ENCODE measurements at places on chromosomes 3 and 15.
A peak's percentile ranks its signal among the peaks of the same experiment; 100 is the strongest.

DNA sequence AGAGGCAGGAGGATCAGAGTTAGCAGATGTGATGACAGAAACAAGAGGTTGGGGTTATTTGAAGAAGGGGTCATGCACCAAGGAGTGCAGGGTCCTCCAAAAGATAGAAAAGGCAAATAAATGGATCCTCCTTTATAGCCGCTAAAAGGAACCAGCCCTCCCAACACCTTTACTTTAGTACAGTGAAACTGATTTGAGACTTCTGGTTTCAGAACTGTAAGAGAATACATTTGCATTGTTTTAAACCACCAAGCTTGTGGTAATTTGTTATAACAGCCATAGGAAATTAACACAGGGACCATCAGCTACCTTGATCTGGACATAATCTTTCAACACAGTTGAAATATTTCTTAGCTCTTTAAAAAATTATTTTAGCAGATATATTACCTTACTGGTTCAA is 166.6 kb downstream of the TIGIT start:
- DNase-seq = no peak

DNA sequence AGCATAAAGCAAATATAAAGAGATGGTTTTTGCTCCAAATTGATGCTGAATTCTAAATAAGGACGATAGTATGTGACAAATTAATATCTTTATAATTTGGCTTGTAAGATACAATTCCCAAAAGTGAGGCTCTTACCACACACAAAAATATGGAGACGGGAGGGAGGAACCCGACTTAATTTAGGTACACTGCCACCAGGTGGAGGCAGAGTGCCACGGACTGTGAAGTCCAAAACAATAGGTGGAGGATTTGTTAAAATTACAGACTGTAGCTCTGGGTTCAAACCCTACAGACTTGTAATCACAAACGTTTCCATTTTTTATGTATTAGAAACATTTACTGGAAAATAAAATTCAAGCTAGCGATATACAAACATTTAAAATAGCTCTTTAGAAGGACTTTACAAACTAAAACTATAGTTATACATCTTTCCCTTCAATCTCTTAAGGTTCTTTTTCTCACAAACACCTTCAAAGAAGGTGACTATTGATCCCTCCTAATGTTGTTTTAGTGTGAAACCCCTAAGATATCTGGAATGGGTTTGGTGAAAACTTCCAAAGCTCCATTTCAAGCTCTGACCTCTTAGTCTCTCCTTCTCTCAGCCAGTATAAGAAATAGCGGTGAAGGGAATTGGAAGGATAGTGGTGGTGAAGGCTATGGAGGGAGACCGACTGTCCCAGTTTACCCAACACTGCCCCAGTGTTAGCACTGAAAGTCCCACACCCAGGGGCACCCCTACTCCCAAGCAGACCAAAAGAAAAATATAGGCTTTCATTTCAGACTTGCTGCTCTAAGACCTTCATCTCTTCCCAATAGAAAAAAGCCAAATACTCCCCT is 89.7 kb downstream of the AQP9 start:
- peak; percentile 64 for DNase-seq

DNA sequence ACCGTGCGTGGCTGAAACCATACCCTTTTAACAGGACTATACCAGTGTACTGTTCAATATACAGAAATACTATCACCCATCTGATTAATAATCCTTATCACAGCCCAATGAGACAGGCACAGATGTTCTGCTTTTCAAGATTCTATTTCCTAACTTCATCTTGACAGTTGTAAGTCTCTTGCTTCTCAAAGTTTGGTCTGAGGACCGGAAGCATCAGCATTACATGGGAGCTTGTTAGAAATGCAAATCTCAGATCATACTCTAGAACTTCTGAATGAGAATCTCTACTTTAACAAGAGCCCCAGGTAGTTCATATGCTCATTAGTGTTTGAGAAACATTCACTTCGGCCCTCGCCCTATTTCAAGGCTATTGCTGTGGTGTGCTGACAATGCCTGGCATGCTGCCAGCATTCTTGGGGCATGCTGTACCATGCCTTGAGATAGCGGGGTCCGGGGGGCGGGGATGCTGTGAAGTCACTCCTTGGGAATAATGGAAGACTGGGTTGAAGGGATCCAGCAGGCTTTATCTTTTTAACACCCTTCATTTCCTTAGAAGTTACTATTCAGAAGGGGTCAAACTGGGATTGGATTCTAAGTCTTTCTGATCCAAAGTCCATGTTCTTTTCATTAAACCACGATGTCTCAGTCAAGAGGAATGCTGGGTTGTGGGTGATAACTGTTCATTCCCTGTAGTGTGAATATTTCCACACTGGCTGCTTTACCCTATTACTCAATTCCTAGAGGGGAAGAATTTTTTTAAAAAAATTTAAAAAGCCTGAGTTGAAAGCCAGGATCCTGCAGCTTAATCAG is 194.7 kb downstream of the LPP start:
- peak; percentile 89 for DNase-seq

GRCh38 chr3:1962396-1963088 is 136.1 kb upstream of the CNTN4 start:
- no peak for DNase-seq

- DNase-seq = peak; percentile 50
These were observed 79.3 kb upstream of the ALDH1L1 start for GRCh38 chr3:126259411-126260391.

- DNase-seq = no peak
These were observed 2.3 kb downstream of the TJP1 start for GRCh38 chr15:29819979-29820378.

- peak; percentile 13 for DNase-seq
These were observed 42.2 kb downstream of the ZNF609 start for GRCh38 chr15:64502551-64502950.

- DNase-seq = no peak
These were observed 8.0 kb downstream of the KLHL25 start for GRCh38 chr15:85786781-85787114.

DNA sequence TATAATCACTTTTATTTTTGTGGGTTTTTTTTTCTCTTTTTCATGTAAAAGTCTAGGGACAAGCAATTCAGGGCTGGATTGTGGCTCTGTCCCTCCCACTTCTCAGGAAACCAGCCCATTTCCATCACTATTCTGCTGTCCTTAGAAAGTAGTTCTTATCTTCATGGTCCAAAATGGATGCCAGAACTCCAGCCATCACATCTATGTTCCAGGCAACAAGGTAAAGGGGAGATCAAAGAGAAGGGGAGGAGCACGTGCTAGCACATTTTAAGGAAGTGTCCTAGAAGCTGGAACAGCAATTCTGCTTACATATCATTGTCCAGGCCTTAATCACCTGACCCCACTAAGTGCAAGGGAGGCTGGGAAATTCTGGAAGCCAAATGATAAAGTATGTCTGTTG is 181.1 kb upstream of the C2CD4B start:
- no peak for DNase-seq

- no peak for DNase-seq
These were observed 547.4 kb upstream of the IL12A start for GRCh38 chr3:159441279-159441678.
